ENCODE measurements at places on chromosomes 16 and 17.

- no peak for DNase-seq
These were observed 124.7 kb upstream of the NOG start for GRCh38 chr17:56468840-56469239.

GRCh38 chr17:64572682-64573154, 65.9 kb downstream of the CEP95 start:
- peak; percentile 61 for DNase-seq

DNA sequence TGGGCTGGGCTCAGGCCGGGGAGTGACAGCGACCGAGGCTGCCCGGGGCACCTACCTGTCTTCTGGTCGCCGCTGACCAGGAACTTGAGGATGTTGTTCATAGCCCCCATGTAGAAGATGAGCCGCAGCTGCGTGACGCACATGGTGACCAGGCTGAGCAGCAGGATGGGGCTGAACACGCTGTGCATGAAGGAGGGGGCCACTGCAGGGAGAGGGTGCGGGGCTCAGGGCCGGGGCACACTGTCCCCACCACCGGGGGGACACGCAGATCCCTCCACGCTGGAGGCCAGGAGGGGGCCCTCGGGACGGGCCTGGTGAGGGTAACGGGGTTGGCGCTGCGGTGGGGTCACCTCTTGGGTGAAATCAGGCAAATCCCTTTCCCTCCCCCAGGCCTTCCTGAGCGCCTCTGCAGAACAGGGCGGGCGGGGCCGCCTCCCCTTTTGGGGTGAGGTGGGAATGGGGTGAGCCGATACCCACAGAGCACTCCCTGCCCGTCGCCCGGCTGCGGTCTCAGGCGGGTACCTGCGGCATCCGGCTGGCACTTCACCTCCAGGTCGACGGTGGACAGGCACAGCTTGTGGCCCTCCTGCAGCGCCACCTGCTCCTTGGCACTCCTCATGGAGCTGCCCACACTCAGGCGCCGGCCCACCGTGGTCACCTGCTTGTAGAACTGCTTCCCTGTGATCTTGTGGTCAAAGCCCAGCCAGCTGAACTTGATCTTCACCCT, 28.3 kb upstream of the PITPNA start:
- no peak for DNase-seq

- no peak for DNase-seq
These were observed 137.6 kb upstream of the RCVRN start for GRCh38 chr17:10042589-10043244.

- DNase-seq, result no peak
These were observed 11.0 kb downstream of the SLC6A4 start for GRCh38 chr17:30224419-30224960.

GRCh38 chr17:72843591-72843990, 248.9 kb downstream of the SLC39A11 start:
- DNase-seq, result no peak

GRCh38 chr16:275041-275641, 603 bp downstream of the RGS11 start:
- DNase-seq, result no peak

- DNase-seq, result no peak
These were observed 19.7 kb downstream of the LRRC36 start for GRCh38 chr16:67346341-67346740.

DNA sequence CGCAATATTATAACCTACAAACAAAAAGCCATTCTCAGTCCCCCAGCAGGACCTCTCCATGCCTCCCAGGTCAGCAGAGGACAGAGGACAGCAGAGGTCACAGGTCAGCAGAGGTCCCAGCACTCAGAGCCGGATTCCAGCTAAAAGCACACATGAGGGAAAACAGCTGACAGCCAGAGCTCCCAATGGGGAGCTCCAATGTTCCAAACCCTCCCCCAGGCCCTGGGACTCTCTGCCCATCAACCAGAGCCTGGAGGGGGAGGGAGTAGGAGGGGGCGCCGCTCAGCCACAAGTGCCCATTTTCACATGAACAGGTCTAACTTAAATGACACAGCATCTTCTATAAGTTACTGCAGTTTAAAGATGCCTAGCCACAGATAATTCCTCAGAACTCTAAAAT, 77.5 kb downstream of the ANKRD11 start:
- DNase-seq, result no peak

GRCh38 chr17:6322316-6322715, 112.6 kb downstream of the AIPL1 start:
- DNase-seq, result no peak

GRCh38 chr16:31706318-31706717, 167.3 kb upstream of the ZNF267 start:
- no peak for DNase-seq

- no peak for DNase-seq
These were observed 113.5 kb upstream of the PLCG2 start for GRCh38 chr16:81665588-81665987.

DNA sequence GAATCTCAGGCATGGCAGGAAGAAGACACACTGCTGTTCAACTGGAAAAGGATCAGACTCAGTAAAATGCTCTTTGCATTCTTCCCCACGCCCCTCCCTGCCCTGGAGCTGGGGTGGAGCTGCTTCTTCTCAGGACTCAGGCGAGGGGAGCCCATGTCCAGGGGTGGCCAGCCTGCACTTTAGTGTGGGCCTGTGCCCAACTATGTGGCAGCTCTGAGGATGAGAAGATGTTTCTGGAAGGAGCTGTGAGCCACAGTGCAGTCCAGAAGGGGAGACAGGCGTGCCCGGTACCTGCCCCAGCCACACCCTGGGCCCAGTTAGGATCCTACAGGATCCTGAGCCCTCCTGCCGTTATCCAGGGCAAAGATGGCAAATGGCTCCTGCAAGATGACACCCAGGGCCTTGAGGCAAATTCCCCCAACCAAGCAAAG, 120.3 kb downstream of the ANKRD11 start:
- DNase-seq, result peak; percentile 44

DNA sequence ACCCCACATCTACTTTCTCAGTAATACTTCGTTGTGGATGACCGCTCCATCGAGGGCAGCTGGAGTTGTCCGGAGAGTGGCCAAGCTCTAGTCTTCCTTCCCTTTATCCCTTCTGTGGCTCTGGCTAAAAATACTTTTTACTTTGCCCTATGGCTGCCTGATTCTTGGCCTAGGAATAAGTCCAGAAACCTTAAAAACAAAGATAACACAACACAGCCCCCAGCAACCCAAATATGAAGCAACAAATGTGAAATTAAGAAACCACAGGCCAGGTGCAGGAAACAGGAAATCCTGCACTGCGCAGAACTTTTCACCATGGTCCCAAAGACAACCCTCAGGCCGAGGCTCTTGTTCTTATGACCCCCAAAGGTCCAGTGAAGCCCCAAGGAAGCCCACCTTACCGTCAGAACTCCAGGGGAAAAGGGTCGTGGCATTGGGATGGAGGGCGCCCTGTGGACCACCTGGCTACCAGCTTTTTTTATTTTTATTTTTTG, 26.0 kb downstream of the TK2 start:
- no peak for DNase-seq

GRCh38 chr17:418421-418751, 65.8 kb upstream of the RPH3AL start:
- DNase-seq, result no peak

DNA sequence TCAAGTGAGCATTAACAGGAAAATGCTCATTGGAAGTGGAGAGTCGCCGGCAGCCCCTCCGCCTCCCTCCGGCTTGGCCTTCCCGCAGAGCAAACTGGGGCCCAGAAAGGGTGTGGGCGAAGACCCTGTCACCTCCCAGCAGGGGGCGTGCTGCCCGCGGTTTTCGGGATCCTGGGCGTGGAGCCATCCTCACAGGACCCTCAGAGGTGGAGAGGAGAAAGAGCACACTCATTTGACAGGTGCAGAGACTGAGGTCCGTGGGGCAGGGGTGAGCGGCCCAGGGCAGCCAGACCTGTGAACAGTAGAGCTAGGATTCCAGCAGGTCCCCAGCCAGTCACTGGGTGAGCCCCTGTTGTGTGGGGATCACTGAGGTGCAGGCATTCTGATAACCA, 1002.9 kb downstream of the KCNJ18 start:
- DNase-seq, result no peak

- DNase-seq, result peak; percentile 59
These were observed 3.8 kb downstream of the FAM83G start for GRCh38 chr17:19000531-19001325.

DNA sequence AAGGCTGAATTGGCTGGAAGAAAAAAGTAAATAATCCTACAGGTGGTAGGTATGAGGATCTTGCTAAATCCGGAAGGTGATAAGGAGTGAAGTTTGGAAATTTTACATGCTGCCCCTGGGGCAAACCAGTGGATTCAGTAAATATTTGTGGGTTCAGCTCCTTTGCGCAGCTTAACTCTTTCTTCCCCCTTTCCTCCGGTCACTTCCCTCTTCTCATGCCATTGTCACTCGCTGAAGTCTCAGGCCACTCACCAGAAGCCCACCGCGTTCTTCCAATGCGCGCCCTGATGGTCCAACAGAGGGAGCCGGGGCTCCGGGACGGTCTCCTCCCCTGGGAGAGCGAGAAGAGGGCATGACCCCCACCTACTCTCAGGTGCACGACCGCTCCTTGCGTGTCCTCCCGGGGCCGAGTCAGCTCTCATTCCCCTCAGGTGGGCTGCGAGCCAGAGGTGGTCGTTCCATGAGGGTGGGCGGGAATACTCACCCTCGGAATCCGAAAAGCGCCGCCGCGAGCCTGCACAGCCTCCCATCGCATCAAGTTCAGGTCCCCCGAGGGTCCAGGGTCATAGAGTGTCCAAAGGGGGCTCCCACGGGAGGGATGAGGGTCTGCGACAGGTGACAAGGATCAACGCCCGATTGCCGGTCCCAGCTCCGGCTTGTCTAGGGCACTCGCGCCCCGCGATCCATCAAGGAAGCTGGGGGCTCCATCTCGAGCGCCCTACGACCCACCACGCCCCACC, 474 bp downstream of the CLN3 start:
- no peak for DNase-seq

GRCh38 chr17:927611-928461, 51.7 kb downstream of the NXN start:
- DNase-seq, result peak; percentile 97

DNA sequence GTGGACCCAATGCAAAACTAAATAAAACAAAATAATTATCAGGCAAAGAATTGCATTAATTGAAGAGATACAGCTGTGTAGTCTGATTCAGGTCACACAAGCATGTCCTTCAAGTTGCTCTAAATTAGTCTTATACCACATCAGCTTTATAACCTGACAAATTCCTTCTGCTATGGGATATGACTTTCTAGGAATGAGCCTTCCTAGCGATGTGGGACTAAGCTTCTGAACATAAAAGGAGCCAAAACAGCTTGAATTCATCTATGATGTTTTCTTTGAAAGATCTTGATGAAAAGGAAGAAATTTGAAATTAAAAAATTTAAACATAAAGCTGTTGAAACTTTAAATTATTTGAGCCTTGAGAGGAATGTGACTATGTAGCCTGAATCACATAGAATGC, 1409.1 kb downstream of the CDH11 start:
- DNase-seq, result no peak

DNA sequence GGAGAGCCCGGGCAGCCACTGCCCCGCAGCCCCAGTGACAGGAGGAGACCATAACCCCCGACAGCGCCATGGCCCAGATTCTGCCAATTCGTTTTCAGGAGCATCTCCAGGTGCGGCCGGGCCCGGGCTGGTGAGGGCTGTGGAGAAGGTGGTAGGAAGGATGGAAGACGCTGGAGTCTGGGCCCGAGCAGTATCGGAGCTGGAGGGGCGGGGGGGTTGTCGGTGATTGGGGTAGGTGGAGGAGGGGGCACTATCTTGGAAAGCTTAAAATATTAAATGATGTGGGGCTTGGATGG, 317 bp downstream of the CLTC start:
- no peak for DNase-seq

GRCh38 chr17:76537288-76537577, 276 bp downstream of the CYGB start:
- peak; percentile 39 for DNase-seq

DNA sequence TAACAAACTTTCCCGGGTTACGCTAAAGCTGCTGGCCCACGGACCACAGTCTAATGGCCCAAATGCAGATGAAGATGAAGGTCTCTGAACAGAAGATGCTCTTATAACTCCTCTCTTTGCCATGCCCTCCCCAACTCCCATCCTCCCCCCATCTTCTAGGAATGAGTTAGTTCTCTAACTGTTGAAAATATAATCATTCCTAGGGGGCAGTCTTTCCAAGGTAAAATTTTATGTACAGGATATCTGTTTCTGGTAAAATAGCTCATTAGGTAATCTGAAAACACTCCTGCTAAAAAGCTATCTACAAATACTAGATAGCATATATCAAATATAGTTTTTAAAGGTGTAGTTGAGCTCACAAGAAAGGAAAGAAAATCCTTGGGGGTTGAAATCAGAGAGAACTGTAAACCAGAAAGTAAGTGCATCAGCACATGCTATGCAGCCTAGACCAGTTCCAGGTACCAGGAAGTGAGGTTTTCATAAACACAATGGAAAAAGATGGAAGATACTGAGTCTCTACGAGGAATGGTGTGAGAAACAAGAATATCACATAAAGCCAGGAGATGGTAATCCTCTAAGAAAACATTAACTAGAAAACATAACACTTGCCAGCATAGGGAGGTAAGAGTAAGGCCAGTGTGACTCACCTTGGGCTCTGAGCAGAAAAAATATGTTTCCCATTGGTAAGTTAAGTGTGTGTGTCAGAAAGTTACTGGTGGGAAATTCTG, 38.1 kb downstream of the CMC2 start:
- DNase-seq, result peak; percentile 68

GRCh38 chr16:13956635-13957196, 36.8 kb downstream of the ERCC4 start:
- no peak for DNase-seq

GRCh38 chr17:1629504-1630310, 1.1 kb upstream of the SLC43A2 start:
- DNase-seq, result peak; percentile 33

DNA sequence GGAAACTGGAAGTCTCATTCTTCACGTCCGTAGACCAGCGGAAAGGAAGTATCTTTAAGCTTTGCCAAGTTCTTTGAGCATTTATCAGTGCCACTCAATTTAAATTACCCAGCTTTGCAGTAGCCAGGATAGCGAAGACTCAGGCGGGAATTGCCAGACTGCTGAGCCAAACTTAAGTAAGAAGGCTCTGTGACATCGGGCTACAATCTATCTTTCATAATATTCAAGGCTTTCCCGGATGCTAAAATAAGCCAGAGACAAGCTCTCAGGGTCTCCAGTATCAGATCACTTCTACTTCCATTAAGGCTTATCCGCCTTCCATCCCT, 436 bp upstream of the BRIP1 start:
- DNase-seq, result no peak

DNA sequence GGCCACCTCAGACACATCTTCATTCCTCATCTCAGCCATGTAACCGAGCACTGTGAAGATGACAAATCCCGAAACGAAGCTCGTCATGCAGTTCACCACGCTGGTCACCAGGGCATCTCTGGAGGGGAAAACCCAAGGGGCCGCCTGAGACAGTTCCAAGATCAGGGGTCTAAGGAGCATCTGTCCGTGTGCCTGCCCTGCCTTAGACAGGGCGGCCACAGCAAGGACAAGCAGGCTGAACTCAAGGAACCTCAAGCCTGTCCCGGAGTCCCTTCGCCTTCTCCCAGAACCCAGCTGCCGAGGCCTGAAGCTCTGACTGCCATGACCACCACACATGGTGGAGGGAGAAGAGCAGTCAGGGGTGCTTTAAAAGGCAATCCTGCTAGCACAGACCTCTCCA, 22.7 kb downstream of the SLC6A4 start:
- no peak for DNase-seq
